ENCODE measurements at places on chromosomes 2 and 18.

- DNase-seq = no peak
Observed at GRCh38 chr2:130894326-130894942, 57.7 kb downstream of the ARHGEF4 start.

- no peak for DNase-seq
Observed at GRCh38 chr2:159989249-159989648, 73.2 kb downstream of the PLA2R1 start.

DNA sequence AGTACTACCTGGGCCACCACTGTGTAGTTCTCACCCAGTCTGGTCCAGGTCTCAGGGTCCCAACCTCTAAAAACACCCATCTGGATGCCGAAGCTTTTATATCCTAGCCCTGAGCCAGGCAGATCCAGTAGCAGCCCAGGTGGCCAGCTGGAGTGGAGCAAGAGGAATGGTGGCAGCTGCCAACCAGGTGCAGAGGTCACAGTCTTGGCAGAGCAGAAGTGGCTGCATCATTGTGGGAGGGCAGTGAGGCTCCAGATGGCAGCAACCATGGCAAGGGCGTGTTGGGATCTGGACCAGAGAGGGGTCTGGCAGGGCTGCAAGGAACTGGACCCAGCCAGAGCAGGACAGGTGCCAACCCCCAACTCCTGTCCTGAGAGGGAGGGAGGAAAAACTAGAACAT, 72.2 kb upstream of the AGAP1 start:
- DNase-seq = no peak

DNA sequence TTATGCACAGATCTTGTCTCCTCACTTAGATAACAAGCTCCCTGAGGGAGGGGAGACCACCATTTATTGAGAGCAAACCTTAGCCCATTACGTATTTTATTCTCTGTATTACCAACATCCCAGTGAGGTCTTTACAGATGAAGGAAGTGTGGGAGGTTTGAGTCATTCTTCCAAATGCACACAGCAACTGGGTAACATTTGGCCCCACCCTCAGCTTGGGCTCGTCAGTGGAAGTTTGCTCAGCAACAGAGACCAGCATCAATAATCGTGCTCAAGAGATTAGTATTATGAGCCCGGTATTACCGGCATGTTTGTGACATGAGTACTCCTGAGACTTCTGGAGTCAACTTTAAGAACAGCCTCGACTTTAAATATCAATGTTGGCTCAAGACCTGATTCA, 168.6 kb downstream of the ETAA1 start:
- DNase-seq = peak; percentile 76

- peak; percentile 81 for DNase-seq
Observed at GRCh38 chr2:158998551-158999248, 30.3 kb downstream of the TANC1 start.

GRCh38 chr2:47459021-47459420, 56.1 kb downstream of the MSH2 start:
- no peak for DNase-seq

- no peak for DNase-seq
Observed at GRCh38 chr2:108615480-108616090, 81.3 kb downstream of the LIMS1 start.

GRCh38 chr2:70985956-70986355, 7.5 kb downstream of the ANKRD53 start:
- no peak for DNase-seq

DNA sequence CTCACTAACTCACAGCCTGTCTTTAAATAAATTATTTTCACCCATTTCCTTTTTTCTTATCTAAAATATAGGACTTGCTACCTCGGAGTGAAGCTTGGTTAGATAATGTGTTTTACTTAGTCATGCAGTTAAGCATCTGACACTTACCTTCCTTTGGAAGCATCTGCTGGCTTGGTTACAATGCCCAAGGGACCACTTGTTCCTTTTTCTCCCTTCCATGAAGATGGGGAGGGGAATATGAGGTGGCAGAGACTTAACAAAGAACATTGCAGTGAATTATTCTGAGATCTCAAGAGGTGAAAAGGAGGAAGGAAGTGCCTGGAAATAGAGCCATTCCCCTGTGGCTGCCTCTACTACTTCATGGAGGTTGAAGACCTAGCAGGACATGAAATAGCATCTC, 145.4 kb upstream of the FOSL2 start:
- DNase-seq = no peak

GRCh38 chr2:66445925-66446871, 11.3 kb downstream of the MEIS1 start:
- peak; percentile 76 for DNase-seq

- no peak for DNase-seq
Observed at GRCh38 chr2:152343426-152343825, 8.5 kb downstream of the FMNL2 start.

GRCh38 chr2:36459725-36460137, 104.2 kb downstream of the CRIM1 start:
- DNase-seq = peak; percentile 75

GRCh38 chr18:63078471-63078870, 241.1 kb downstream of the BCL2 start:
- DNase-seq = no peak

- peak; percentile 27 for DNase-seq
Observed at GRCh38 chr2:169073963-169074751, 4.8 kb downstream of the DHRS9 start.

GRCh38 chr2:173740639-173741038, 224.5 kb downstream of the SP3 start:
- no peak for DNase-seq

GRCh38 chr2:185828326-185828725, 89.7 kb downstream of the FSIP2 start:
- no peak for DNase-seq

- DNase-seq = peak; percentile 42
Observed at GRCh38 chr18:9925369-9925768, 11.6 kb downstream of the VAPA start.

All from astrocyte of the spinal cord (primary cell).